ENCODE measurements at places on chromosomes 13 and 19. TPM values are rescaled to one million over a fixed set of nuclear protein-coding genes. Genes with fewer than 3 reads are reported as not detected.

FFAR1 gene
- total RNA-seq = not detected

GAPDHS gene
- not detected for total RNA-seq

ZNF543 gene
- total RNA-seq = 7.3 TPM

PCDH8 gene
- not detected for total RNA-seq

VSIG10L gene
- 3.8 TPM for total RNA-seq

IL4I1 gene
- total RNA-seq = 28.9 TPM

SIGLEC8 gene
- not detected for total RNA-seq

PEG3 gene
- total RNA-seq = not detected

NBEA gene
- total RNA-seq = 0.23 TPM

SLC15A1 gene
- total RNA-seq = not detected

EDNRB gene
- total RNA-seq = not detected

CATSPERD gene
- not detected for total RNA-seq

C5AR2 gene
- not detected for total RNA-seq

CDX2 gene
- not detected for total RNA-seq

CGB5 gene
- total RNA-seq = not detected

OVOL3 gene
- total RNA-seq = not detected

THSD1 gene
- 0.21 TPM for total RNA-seq

ZNF613 gene
- total RNA-seq = 4.2 TPM

SLITRK6 gene
- total RNA-seq = not detected

SLC10A2 gene
- not detected for total RNA-seq

HCST gene
- 66.2 TPM for total RNA-seq

PTGIR gene
- 24.8 TPM for total RNA-seq

NXNL1 gene
- total RNA-seq = not detected

CYP2A7 gene
- not detected for total RNA-seq

Measured in activated CD8-positive, alpha-beta memory T cell treated with anti-CD3 and anti-CD28 coated beads for 36 hours (primary cell).